ENCODE measurements at places on chromosomes 3 and 15.

GRCh38 chr3:30368978-30369377 lies 237.4 kb upstream of the TGFBR2 start:
- no peak for DNase-seq

DNA sequence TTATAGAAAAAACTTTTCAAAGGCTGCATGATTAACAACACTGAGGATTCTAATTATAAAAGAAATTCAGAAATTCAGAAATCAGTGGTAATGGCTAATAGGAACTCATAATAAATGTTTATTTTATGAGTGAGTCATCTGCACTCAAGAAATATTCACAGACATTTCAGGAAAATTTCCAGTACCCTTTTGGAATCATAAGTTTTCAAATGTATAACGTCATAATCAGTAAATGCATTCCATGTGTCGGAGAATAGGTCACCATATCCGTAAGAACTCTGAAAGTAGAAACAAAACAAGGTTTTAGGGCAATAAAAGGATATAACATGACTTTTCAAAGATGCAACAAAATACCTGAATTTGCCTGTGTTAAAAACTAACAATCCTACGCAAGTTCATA lies 24.7 kb downstream of the EOGT start:
- no peak for DNase-seq

GRCh38 chr3:53643757-53644156 lies 149.3 kb downstream of the CACNA1D start:
- no peak for DNase-seq

GRCh38 chr3:47899495-47900108 lies 96.7 kb downstream of the DHX30 start:
- DNase-seq, result no peak

DNA sequence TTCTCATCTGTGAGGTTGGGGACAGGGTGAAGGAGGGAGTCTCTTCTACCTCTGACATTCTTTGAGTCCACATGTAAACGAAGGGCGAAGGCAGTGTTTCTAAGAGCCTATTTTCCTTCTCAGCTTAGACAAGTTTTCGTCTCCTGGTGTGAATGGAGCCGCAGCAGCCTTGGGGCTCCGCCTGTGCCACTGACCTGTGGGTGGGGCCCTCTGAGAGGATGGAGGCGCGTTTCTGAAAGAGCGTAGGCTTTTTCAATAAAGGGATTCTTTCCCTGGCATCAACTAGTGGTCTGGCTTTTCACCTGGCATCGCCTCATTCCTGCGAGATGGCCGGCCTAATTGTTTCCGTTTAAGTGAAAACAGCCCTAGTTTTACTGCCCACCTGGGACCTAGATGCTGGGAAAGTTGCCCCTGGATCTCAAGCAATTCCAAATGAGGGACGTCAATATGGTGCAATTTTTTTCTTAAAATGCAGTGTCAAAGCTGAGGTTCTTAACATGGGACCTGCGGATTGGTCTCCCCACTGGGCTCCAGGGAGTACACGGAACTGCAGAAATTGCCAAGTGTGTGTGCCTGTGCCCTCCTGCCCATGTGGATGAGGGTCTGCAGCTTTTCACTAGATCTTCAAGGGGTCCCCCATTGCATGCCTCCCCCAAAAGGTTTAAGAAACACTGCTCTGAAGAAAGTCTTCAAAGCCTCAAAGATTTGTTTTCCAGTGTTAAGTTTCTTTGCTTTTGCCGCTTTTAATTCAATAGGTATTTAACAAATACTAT lies 958 bp downstream of the GLDN start:
- no peak for DNase-seq

- no peak for DNase-seq
Measured at GRCh38 chr15:26103002-26103404, 239.9 kb upstream of the ATP10A start.

DNA sequence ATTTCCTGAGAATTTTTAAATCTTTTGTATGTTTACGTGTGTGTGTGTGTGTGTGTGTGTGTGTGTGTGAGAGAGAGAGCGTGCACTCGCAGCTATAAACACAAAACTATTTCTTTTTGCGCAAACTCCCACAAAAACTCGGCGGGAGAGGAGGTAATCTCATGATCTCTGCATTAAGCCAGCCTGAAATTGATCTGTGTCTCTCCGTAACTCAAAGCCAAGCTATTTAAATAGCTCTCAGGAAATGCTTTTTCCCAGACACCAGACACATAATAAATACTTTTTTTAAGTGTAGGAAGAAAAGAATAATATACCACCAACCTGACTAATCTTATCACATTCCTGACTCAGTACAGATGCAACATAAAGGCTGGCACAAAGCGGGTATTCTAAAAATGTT lies 226.8 kb downstream of the MAGI1 start:
- no peak for DNase-seq

DNA sequence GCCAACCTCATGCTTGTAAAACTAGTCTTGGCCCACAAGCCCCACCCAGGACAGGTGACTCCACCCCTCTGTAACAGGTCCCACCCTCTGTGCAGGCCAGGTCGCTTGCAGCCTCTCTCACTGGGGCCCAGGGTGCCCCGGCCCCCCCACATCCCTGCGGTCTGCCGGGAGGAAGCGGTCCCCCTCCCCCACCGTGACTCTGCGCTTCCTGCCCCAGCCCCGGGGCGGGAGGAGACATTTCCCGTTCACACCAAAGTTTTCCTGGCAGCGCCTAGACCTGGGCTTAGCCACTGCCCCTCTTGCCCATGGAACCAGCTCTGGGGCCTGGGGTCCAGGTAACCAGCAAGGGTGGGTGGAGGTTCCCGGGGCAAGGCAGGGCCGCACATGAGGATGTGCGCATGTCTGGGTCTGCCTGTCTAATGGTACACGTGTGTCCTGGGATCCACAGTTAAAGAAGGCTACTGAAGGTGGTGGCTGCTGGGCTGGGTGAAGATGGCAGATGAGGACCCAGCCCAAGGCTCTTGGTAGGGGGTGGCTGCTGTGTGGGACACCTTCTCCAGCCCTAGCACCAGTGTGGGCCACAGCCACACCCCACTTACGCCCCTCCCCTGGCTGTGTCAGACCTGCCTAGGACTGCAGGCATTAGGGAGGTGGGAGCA lies 8.4 kb downstream of the NBEAL2 start:
- DNase-seq, result no peak

DNA sequence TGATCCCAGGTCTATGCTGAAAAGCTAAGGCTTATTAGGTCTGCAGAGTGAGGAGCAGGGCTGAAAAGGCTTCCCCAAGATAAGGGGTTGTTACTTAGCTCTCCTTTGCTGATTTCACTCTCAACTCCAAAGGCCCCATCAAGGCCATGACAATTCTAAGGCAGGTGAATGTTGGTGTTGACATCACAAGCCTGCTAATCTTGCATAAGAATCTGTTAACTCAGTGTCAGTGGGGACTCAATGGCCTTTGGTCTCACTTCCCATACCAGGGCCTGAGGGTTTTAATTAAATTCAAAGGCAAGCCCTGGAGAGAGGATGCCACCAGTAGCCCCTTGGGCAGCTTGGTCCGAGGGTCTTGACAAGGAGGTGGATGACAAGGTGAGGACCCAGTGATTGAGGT lies 9.4 kb upstream of the ALAS1 start:
- no peak for DNase-seq

- no peak for DNase-seq
Measured at GRCh38 chr3:197883541-197883940, 66.4 kb upstream of the RPL35A start.

GRCh38 chr15:64732156-64732860 lies 43.1 kb downstream of the RBPMS2 start:
- no peak for DNase-seq

DNA sequence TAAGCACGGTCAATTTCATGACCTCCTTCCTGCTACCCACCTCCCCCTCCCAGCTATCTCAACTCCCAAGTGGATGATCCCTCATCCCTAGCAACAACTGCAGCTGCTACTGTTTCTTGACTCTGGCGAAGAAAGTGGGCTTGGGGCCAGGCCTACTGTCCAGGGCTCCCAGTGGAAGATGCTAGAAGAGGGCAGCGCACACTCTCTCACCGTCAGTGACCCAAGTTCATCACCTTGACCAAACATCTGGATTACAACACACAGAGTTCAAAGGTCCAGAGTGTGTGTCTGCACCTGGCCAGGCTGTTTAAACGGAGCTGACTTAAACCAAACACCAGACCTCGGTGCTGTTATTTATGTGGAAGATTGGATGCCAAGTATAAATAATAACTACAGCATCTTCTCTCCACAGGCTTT lies 385.6 kb downstream of the SHQ1 start:
- peak; percentile 7 for DNase-seq

DNA sequence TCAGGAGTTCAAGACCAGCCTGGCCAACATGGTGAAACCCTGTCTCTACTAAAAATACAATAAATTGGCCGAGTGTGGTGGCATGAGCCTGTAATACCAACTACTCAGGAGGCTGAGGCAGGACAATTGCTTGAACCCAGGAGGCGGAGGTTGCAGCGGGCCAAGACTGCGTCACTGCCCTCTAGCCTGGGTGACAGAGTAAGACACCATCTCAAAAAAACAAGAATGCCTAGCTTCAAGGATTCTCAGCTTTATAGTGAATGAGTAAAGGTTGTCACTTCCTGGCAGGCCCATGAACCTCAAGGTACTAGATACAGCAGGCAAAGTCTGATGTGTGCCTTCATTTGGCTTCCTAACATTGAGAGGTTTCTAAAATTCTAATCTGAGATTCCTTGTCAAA lies 14.4 kb downstream of the THOC7 start:
- no peak for DNase-seq

DNA sequence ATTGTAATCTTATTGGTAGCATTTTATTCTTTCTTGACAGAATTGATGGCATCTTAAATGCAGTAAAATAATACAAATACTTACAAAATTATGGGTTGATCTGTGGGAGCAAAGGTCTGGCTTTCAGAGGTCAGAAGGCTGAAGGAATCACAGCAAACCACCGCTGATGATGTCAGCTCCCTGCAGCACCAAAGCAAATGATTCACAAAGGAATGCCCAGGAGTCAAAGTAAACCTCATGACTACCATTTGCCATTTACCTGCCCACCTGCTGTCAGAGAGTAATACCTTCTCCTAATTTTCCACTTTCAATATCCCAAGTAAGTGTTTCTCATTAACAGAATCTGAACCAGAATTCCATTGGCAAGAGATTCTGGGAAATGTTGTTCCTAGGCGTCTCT lies 46.1 kb downstream of the CPA3 start:
- DNase-seq, result no peak

- no peak for DNase-seq
Measured at GRCh38 chr15:57134071-57134605, 215.7 kb downstream of the TCF12 start.

GRCh38 chr3:167125612-167126407 lies 254.3 kb downstream of the ZBBX start:
- DNase-seq, result no peak

- DNase-seq, result no peak
Measured at GRCh38 chr3:124248471-124249028, 256.6 kb upstream of the ROPN1 start.

DNA sequence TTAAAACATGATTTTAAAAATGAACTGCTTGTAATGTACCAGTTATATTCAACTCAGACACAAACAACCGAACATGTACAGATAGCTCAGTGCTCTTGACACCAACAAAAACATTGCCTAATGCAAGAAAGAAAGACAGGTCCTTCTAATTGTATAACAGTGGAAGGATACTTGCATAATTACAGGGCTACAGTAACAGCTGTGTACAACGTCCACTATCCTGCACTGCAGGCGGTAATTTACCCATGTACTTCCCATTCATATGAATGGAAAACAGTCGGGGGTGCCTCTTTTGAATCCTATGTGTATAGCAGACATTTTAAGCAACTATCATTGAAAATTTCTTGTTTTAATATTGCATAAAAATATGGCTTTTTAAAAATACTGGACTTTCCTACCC lies 41.1 kb upstream of the PLSCR5 start:
- DNase-seq, result no peak

GRCh38 chr15:38817427-38818156 lies 253.0 kb upstream of the RASGRP1 start:
- no peak for DNase-seq

GRCh38 chr3:71045917-71046282 lies 537.6 kb downstream of the FOXP1 start:
- no peak for DNase-seq

DNA sequence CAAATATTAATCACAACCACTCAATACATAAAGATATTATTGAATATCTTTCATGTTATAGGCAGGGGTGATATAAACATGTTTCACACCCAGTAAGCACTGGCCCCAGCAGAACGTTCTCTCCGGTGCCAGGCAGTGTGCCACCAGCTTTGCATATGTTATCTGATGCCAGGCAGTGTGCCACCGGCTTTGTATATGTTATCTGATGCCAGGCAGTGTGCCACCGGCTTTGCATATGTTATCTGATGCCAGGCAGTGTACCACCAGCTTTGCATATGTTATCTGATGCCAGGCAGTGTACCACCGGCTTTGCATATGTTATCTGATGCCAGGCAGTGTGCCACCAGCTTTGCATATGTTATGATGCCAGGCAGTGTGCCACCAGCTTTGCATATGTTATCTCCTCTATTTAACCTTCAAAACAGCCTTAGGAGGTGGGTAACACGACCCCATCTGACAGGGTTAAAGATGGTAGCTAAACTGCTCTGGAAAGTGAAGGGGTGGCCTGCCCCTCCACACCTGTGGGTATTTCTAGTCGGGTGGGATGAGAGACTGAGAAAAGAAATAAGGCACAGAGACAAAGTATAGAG lies 6.9 kb downstream of the MUC20 start:
- no peak for DNase-seq

DNA sequence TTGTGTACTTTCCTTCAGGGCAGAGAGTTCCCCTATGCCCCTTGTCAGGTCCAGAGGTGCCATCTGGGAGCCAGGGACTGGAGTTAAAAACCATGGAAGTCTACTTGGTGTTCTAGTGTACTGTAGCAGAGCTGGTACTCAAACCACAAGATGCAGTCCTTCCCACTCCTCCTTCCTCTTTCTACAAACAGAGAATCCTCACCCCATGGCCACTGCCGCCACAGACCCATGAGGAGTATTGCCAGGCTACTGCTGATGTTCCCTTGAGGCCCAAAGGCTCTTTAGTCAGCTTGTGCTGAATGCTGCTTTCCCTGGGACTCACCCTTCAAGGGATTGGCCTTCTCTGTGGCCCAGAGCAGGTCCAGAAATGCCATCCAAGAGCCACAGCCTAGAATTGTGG lies 229.2 kb upstream of the ZPLD1 start:
- DNase-seq, result no peak

GRCh38 chr3:119595639-119596334 lies 1.9 kb upstream of the PLA1A start:
- no peak for DNase-seq

DNA sequence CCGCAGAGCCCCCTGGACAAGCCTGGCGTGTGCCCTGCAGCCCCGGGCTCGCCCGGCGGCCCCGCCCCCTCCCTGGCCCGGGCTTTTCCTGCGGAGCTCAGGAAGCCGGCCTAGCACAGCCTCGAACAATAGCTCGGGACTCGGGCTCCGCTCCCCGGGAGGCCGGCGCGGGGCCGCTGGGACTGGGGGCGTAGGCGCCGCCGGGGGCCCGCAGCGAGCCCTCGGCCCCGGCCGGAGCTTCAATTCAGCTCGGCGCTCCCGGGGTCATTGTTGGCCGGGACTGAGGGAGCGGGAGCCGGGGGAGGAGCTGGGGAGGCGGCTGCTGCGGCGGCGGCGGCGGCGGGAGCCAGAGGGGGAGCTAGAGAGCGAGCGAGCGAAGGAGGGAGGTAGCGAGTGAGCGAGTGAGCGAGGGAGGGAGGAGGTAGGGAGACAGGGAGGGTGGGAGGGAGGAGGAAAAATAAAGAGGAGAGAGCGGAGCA lies 41.0 kb upstream of the ROPN1 start:
- peak; percentile 72 for DNase-seq

GRCh38 chr15:49984436-49984835 lies 134.6 kb downstream of the ATP8B4 start:
- no peak for DNase-seq

All from skin of body (tissue), 3 donors.